Dermis blood vessel endothelial cell (primary cell): ENCODE measurements at places on chromosomes 13 and 19. TPM values are rescaled to one million over a fixed set of nuclear protein-coding genes. Genes with fewer than 3 reads are reported as not detected.

OR7A5 gene
- total RNA-seq: not detected in 2 replicates

TEX101 gene
- total RNA-seq: not detected in 2 replicates

ZNF260 gene
- total RNA-seq: 14.3 and 18.6 TPM in 2 replicates

SIGLEC5 gene
- not detected in 2 replicates for total RNA-seq

TBXA2R gene
- 1.3 and 1.7 TPM in 2 replicates for total RNA-seq

- no peak for DNase-seq
Observed at GRCh38 chr19:7981199-7981598, 24.2 kb downstream of the ELAVL1 start.

DNA sequence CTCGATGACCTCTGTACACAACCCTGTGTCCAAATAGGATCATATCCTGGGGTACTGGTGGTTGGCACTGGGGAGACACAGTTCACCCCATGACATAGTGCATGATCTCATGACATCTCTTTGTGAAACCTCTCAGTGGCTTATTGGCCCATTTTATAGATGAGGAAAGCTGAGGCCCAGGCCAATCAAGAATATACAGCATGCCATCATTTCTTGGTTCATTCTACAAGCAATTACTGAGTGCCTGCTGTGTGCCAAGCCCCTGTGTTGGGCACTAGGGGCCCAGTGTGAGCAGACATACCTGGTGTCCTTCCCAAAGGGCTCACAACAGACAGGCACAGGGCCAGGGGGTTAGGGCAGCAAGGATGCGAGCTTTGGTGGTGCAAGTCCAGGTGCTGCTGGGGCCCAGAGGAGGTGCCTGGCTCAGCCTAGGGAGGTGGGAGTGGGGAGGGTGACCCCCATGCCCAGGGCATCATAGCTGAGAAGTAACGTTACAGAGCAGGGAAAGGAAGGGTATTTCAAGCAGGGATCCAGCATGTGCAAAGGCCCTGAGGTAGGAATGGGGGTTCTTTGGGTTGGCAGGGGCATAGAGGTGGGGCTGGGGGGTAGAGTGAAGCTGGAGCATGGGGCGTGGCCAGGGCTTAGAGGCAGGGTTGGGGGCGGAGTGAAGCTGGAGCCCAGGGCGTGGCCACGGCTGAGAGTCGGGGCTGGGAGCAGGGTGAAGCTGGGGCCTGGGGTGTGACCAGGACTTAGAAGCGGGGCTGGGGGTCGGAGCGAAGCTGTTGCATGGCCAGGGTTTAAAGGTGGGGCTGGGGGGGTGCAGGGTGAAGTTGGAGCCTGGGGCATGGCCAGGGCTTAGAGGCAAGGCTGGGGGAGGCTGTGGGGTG is 20.7 kb downstream of the COLGALT1 start:
- no peak for DNase-seq

- no peak for DNase-seq
Observed at GRCh38 chr13:40333226-40333625, 333.2 kb downstream of the FOXO1 start.

- no peak for DNase-seq
Observed at GRCh38 chr19:30202060-30202600, 170.1 kb upstream of the ZNF536 start.

GRCh38 chr19:7914598-7915045 is at the start of gene TGFBR3L:
Gene TGFBR3L, plus strand, starts transcription at chr19:7914830.
- no peak for DNase-seq

DNA sequence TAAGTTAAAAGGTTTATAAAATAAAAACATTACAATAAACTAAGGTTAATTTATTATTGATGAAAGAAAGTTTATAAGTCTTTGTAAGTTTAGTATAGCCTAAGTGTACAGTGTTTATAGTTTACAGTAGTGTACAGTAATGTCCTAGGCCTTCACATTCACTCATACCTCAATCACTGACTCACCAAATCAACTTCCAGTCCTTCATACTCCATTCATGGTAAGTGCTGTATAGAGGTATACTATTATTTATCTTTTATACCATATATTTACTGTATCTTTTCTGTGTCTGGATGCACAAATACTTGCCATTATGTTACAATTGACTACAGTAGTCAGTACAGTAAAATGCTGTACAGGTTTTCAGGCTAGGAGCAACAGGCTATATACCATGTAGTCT is 490.0 kb downstream of the GPC6 start:
- no peak for DNase-seq

GRCh38 chr19:15298847-15299567 is 33.3 kb downstream of the BRD4 start:
- no peak for DNase-seq

DNA sequence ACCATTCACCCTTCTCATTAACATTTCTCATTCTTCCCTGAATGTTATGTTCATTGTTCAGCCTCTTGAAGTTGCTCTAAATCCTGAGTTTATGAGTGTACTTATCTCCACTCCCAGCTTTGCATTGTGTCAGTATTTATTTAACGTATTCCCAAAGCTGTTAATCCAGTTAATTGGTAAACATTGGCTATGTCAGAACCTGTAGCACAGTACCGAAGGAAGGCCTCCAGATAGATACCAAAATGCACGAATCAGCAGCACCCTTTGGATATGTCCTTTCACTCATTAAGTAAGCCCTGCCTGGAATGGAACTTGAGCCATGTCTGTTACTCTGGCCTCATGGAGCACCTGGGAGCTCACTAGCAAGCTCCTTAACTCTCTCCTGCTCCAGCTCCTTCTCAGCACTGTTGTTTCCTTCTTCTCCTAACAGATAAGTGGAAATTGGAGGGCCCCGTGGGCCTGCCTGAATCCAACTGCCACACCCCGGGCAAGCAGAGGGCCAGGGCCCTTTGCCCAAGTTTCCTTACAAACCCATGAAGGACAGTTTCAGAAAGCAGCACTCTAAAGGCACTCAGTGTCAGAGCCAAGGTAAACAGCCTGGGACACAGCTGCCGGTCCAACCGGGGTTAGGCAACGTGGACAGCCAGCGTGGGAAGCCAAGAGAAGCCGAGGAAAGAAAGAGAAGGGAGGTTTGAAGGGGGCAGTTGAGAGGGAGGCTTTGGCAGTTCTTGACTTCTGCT is 155.0 kb upstream of the SERP2 start:
- DNase-seq: no peak

GRCh38 chr13:80462567-80462966 is 121.6 kb upstream of the SPRY2 start:
- no peak for DNase-seq

DNA sequence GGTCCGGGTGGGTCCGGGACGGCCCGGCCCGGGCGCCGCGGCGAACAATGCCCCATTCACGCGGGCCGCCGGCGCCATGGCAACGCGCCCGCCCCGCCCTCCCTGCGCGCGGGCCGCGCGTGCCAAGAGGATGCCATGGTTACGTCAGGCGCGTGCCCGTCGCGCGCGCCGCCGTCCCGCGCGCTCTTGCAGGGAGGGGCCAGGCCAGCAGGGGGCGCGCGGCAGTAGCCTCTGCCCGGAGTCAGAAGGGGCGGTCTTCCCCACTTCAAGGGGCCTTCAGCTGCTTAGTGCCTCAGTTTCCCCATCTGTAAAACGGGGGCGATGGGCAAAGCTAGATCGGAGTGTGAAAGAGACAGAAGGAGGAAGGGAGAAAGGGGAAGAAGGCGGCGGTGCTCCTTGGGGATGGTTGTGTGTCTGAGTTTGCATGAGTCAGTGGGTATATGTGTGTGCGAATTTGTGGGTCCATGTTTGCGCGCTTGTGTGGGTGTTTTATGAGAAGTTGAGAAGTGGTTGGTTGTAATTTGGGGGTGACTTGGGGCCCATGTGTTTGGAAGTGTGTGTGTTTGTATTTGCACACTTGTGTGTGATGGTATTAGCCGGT is 11.6 kb upstream of the NFIX start:
- peak; percentile 88 for DNase-seq
